ENCODE measurements at places on chromosomes 11 and 22. TPM values are rescaled to one million over a fixed set of nuclear protein-coding genes. Genes with fewer than 3 reads are reported as not detected.

The SERPIND1 gene
- total RNA-seq = not detected

The PLEKHB1 gene
- 1.6 TPM for total RNA-seq

The TMEM86A gene
- total RNA-seq = 0.60 TPM

The SCGB2A2 gene
- not detected for total RNA-seq

The FADS1 gene
- total RNA-seq = 60.7 TPM

The GAL3ST1 gene
- not detected for total RNA-seq

The INPP5J gene
- total RNA-seq = 0.16 TPM

The CAPN5 gene
- 30.4 TPM for total RNA-seq

The RASL10A gene
- not detected for total RNA-seq

The LMF2 gene
- 20.5 TPM for total RNA-seq

The OR8A1 gene
- total RNA-seq = not detected

The PLA2G6 gene
- total RNA-seq = 37.4 TPM

The IFT27 gene
- total RNA-seq = 18.2 TPM

The RAC2 gene
- 0.34 TPM for total RNA-seq

The TEX54 gene
- total RNA-seq = not detected

The TBRG1 gene
- 15.0 TPM for total RNA-seq

The P4HA3 gene
- 2.9 TPM for total RNA-seq

The TEX12 gene
- total RNA-seq = 0.16 TPM

The UBQLN3 gene
- 0.16 TPM for total RNA-seq

The PRCP gene
- 59.1 TPM for total RNA-seq

The SOX10 gene
- total RNA-seq = not detected

The MMP7 gene
- total RNA-seq = not detected

The OR10A2 gene
- total RNA-seq = not detected

The IRF7 gene
- 4.9 TPM for total RNA-seq

The MRE11 gene
- 6.0 TPM for total RNA-seq

The BBOX1 gene
- not detected for total RNA-seq

The ARHGAP20 gene
- total RNA-seq = 2.3 TPM

The HSCB gene
- total RNA-seq = 18.0 TPM

The SLC37A2 gene
- total RNA-seq = 1.6 TPM

Measured in bronchial smooth muscle cell (primary cell).